Head of caudate nucleus (tissue), 42 donors: ENCODE measurements at places on chromosomes 12 and 14.

DNA sequence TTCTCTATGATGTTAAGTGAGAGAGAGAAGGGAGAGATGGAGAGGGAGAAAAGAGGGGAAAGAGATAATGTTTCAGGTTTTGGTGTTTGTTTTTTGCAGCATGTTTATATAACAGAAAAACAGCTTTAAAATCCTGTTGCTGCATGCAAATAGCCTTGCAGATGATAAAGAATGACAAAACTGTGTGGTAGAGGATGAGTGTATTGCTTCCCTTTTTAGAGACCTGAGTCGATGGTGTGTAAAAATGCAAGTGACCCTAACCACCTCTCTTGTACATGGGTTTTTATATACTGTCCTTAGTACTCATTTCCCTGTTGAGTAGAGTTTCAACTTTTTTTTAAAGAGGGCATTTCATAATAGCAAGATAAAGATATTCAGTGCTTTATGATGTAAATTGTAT, 249.1 kb downstream of the AKAP6 start:
- no peak for DNase-seq

DNA sequence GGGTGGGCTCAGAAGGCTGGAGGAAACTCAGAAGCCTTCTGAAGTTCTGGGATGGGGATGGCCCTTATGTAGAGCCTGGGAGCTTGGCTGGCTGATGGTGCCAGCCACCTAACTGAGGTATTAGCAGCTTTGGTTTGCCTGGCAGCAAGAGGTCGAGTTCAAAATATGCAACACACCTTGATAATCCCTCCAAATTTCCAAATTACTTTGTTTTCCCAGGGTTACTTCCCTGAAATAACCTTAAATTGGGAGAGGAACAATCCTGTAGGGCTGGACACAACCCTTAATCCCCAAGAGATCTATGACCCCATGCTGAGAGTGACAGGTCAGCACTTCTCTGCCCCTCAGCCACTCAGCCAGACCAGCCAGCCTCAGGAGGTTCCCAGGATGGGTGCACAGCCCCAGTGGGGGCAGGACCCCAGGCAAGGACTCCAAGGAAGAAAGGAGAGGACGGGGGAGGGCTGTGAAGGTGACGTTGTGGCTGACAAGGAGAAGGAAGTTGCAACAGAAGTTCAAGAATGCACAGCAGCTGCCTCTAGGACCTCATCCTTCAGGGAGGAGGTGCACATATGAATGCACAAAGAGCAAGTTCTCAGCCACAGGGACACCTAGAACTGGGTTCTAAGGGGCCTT, 18.6 kb upstream of the KRT77 start:
- no peak for DNase-seq

DNA sequence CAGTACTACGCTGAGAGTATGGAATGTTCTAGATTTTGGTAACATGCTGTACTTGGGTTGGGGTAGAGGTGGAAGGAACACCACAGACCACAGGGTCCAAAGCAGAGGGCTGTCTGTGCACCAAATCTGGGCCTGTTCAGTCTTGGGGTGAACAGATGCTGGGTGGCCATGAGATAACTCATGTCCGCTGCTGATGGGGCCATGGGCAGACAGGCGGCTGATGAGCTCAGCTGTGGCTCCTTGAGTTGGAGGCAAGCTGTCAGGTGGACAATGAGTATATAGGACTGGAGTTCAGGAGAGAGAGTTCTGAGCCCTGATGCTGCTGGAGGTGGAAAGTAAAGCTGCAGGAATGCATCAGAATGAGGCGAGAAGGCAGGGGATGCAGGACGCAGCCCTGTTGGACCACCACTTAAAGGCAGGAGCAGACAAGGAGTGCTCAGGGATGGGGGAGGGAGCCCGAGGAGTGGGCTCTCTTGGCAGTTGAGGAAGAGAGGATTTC, 6.2 kb downstream of the SMIM41 start:
- DNase-seq, result no peak

GRCh38 chr12:53750812-53751335, 905 bp downstream of the CISTR start:
- DNase-seq, result peak; percentile 43

GRCh38 chr12:23771240-23771949, 178.1 kb downstream of the SOX5 start:
- peak; percentile 78 for DNase-seq

DNA sequence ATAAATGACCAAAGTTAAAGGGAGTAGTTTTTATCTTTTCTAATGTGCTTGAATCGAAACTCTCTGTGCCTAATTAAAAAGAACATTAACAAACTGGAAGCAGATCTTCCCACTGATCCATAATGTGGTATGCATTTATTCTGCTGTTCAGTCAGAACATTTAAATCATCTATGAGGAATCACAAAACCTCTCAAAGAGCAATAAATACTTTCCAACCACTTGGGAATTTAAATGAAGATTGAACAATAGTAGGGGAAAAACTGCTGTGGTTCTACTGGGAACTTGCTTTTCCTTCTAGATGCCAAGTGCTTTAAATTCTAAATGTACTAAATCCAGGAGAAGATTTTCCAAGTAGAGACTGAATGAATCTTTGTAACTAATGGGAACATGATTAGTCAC, 12.3 kb upstream of the CHPT1 start:
- DNase-seq, result no peak

DNA sequence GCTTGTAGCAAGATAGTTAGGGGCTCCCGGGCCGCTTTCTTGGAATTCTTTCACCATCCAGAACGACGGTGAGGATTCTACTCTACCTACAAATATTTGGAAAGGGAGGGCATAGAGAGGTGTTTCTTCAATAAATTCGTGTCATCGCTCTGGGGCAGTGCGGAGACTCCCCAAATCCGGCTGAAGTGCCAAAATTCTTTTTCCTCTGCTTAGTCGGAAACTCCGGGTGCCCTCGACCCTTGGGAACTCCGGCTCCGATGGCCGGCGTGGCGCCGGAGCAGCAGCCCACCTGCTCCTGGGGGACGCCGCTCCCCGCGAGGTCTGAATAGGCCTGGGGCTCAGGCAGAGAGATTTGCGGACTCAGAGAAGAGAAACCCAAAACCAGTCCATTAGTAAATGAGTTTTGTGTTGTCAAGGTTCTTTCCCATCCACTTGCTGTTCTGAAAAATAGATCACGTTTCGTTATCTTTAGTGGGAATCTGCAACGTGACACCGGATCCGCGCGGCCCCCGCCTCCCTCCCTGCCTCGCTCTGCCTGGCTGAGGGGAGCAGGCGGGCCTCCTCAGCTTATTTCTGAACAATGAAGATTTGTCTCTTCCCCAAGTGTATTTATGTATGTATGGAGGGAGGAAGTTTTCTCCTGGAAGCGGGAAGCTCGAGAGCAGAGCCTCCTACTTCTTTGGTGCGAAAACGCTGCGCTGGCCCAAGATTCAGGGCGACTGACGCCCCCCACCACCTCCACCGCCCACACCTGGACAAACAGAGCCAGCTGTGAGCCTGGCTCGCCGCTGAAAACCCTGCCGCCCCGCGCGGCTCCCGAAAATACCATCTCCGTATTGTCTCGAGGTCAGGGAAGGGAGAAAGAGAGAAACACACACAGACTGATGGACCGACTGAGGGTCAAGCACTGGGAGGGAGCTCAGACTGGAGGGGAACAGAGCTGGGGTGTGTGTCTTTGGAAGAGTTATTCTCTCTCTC, 3.7 kb upstream of the SIX1 start:
- no peak for DNase-seq

GRCh38 chr12:109295764-109296425, 13.2 kb downstream of the FOXN4 start:
- DNase-seq, result no peak

DNA sequence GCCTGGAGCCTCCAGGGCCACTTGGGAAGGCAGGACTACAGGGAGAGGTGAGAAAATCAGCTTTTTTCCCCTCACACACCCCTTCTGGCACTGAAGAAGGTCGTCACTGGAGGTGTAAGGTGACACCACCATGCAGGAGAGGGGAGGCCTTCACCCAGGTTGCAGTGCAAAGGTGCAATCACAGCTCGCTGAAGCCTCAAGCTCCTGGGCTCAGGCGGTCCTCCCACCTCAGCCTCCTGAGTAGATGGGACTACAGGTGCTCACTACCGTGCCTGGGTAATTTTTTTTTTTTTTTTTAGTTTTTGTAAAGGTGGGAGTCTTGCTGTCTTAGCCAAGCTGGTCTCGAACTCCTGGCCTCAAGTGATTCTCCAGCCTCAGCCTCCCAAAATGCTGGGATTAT, 93.6 kb downstream of the TNFAIP2 start:
- no peak for DNase-seq

DNA sequence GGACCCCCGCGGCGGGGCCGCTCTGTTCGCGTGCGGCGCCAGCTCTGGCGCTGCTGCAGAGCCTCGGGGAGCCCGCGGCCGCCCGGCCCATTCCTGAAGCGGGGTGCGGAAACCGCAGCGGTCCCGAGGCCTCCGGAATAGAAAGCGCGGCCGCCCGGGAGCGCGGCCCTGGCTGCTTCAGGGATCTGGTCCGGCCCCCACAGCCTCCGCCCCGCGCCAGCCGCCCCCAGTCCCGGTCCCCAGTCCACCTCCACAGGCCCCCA, 204 bp downstream of the HSP90AA1 start:
- DNase-seq, result no peak
